Stimulated activated CD8-positive, alpha-beta memory T cell treated with anti-CD3 and anti-CD28 coated beads, Interleukin-4, amount 100 ng/mL, for 48 hours (primary cell): ENCODE measurements at places on chromosomes 2 and 18.

DNA sequence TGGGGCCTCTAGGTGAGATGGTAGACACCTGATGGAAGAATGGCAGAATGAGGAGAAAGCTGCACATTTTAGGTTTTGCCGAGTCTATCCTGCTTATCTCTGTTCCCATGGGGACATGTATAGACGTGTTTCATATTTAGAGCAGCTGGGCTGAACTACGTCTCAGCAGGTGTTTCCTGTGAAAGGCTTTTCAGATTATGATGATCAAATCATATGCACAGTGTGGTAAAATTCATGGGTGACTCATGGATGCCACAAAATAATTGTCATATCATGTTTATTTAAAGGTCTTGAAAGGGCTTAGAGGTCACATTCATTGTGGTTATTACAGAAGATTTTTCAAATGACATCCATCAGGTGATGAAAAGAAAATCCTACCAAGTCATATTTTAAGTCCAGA, 90.5 kb downstream of the ICOS start:
- no peak for DNase-seq

- no peak for DNase-seq
Measured at GRCh38 chr2:164993287-164994016, 38.1 kb upstream of the SLC38A11 start.

DNA sequence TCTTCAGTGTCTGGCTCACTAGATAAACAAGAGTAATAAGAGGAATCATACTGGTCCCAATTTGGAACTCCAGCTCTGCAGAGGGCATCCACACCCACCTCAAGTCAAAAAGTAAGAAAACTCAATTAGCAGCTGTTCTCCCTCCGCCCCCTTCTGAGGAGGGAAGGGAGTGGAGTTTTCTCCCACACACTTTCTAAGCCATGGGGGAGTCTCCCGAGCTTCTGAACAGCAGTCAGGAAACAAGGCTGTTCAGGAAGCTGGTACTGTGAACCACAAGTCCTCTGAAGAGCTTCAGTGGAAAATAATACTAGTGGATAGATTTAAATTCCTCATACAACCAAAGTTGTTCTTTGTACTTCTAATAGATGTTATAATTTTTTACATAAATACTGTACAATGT, 32.9 kb upstream of the SPTBN1 start:
- no peak for DNase-seq

GRCh38 chr2:1742681-1743395, 1.5 kb downstream of the PXDN start:
- DNase-seq, result peak; percentile 34

- no peak for DNase-seq
Measured at GRCh38 chr2:31213601-31214443, 3.5 kb downstream of the CAPN14 start.

- DNase-seq, result no peak
Measured at GRCh38 chr2:160583146-160583535, 89.5 kb upstream of the RBMS1 start.

DNA sequence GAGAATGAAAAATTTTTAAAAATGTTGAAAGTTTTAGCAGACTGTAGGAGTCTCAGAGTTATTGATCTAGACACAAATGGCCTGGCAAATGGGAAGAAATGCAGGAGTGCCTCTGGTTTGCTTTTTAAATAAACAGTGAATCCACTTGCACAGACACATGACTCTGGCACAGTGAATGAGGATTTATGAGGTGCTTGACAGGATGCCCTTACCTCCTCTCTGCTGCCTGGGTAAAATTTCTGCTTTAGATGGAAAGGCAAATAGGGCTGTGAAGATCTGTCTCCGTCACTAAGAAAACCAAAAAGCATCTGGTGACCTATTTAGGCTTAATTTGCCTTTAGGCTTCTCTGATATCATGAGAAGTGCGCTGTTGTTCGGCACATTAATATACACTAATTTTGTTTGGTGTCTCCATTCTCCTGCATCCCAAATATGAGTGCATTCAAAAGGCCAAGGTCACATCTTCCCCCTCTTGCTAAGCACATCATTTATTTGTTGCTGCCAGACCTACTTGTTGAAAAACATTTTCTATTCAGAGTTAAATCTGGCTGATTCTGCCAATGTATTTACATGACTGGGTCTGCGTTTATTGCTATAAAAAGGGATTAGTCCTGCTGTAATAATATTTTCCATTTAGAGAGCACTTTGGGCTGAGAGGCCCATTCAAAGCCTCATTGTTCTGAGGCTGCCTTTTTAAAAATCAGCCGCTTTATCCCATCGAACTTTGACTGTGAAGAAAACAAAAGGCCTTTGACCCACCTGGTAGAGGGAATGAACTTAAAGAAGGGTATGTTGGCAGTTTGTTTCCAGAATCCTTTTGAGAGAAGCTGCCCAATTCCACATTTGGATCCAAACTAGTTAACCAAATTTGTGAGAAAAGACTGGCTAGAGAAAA, 94.9 kb downstream of the RNF152 start:
- no peak for DNase-seq

DNA sequence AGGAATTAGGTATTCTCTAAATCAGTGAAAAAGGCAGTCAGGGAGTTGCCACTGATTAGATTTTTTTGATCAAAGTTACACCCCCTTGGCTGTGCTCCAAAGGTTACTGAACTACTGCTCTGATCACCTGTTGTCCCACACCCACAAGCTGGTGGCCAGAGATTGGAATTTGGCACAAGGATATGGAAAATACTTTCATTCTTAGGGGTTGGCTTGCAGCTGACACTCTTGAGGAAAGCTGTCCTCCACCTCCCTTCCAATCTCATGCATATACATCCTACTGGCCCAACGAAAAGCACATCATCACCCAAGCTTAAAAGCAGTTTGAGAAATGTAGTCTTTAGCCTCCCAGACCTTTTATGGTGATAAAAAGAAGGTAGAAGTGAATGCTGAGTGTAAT, 329.5 kb upstream of the CHAC2 start:
- DNase-seq, result no peak
